Activated gamma-delta T cell treated with anti-CD3 and anti-CD28 coated beads, Interleukin-2, amount 50 U/mL, for 16 hours (primary cell): ENCODE measurements at places on chromosomes 5 and 9.

- DNase-seq, result peak; percentile 28
These were observed 19.0 kb upstream of the FER start for GRCh38 chr5:108728566-108729241.

- DNase-seq, result no peak
These were observed 66.6 kb downstream of the ABCA1 start for GRCh38 chr9:104861397-104861796.

DNA sequence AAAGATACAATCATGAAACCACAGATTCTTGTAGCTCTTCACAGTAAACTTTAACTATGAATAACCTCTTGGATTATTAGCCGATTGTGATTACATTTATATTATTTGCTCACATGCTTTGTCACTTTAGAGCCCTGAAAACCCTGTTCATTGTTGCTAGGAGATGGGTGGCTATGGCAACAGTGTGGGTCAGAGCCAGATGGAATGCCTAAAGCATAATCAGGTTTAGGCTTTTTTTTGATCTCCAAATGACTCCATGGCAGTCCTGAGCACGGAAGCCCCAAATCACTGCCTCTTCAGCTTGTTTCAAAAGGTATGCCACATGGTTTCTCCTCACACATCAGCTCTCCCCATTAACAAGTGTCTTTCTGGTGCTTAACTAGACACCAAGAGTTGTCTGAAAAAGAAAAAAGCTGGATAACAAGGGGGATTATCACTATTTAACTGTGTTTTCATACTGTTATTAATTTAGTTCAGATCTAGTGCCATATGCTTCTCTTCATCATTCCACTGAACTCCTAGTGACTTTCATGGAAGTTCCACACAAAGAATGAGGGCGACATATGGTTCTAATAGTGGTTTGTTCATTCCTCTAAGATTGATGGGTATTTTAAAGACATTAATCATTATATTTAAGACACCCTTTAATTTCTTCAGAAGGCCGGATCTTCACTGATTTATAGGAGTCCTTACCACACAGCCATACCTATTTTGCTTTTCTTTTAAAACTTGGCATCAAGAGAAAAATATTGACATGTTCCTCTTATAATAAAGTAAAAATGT lies 88.8 kb upstream of the PAM start:
- no peak for DNase-seq

GRCh38 chr5:92371171-92371888 lies 988.2 kb upstream of the ARRDC3 start:
- DNase-seq, result no peak

GRCh38 chr5:149766460-149767280 lies 36.6 kb downstream of the PPARGC1B start:
- no peak for DNase-seq

GRCh38 chr5:133709209-133709725 lies 96.9 kb upstream of the FSTL4 start:
- DNase-seq, result no peak

DNA sequence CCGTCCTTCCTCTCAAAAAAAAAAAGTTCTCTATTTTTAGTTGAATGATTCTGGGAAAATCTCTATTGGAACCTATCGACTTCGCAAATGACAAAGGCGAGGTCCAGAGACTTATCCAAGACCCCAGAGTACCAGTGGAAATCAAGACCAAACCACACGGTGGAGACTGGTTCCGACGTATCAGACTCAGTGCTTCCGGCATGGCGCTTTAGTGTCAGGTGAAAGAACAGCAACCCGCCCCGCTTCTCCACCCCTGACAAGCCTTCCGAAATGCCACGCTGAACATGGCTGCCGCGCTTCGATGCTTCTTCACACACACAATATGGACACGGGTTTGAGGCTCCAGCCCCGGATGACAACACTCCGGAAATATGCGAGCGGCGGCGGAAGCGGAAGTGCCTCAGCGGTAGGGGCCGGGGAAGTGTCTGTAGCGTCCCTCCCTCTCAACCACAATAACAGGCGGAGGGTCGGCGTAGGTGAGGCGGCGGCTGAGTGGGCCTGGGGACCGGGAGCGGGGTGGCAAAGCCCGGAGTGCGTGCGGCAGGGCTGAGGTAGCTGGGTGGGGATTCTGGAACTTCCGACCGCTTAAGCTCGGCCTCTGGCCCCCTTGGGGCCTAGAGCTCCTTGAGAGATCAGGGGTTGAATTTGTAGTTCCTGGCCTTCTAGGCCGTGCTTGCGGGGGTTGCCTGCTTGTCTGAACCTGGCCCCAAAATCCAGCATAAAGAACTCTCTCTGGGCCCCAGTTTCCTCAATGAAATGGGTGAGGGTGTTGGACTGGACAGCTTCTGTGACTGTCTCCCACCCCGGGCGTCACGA lies at the start of gene FBXO38:
FBXO38 (plus strand) TSS at position 395 of the 816 bp plus-strand sequence. CDS start 10,819 bp downstream, outside the sequence.
- peak; percentile 96 for DNase-seq

DNA sequence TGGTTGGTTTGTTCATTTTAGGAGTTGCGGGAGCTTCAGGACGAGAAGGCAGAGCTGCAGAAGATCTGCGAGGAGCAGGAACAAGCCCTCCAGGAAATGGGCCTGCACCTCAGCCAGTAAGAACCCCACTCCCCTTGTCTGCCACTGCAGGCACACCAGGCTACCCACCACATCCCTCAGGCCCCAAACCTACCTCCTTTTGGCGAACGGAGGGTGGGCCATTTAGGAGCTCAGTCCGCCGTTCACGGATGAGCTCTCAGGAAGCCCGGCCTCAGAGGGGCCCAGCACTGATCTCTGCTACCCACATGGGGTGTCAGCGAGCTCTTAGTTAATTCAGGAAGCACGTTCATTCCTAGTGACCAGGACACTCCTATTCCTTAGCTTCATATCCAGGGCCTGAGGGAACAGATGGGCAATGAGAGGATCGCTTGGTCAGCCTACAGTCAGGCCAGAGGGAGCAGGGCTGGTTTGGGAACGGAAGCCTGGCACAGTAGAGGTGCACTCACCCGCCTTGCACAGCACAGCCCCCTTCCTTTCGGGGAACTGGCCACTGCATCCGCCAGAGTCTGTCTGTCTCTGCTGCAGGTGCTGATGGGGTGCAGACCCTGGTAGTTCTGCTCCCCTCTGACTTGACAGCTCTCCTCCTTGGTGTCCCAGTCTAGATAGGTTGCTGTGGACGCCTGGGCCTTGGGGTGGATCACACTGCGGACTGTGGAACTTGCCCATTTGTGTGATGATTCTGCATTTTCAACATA lies 21.4 kb downstream of the HNRNPH1 start:
- DNase-seq, result no peak

- DNase-seq, result no peak
These were observed 29.9 kb upstream of the HMHB1 start for GRCh38 chr5:143781993-143782520.

DNA sequence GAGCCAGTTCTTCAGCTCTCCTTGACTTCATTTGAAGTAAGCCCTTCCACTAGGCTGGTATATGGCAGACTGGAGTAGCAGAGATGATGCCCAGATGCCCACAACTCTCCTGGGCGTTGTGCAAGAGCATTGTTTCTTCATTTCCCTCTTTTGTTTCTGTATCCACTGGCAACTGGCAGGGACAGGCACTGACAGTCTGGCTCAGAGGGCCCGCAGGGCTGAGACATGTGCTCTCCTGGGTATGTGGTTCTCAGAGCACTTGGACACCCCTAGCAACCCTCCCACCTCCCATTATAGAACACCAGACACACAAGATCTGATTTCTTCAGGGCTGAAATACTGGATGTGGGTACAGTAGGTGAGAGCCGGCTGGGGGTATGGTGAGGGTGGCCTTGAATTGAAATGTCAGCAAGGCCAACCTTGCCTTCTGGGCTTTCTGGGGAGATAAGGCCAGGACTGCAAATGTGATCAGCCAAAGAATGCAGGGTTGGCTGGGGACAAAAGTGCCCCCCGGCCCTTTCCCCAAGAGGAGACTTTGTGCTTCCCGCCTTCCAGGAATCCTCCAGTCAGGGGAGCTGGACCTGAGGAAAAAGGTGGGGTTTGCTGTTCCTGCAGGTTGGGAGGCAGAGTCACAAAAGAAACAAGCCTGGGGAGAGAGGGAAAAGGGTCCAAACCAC lies 28.6 kb upstream of the CTNNA1 start:
- DNase-seq, result no peak

DNA sequence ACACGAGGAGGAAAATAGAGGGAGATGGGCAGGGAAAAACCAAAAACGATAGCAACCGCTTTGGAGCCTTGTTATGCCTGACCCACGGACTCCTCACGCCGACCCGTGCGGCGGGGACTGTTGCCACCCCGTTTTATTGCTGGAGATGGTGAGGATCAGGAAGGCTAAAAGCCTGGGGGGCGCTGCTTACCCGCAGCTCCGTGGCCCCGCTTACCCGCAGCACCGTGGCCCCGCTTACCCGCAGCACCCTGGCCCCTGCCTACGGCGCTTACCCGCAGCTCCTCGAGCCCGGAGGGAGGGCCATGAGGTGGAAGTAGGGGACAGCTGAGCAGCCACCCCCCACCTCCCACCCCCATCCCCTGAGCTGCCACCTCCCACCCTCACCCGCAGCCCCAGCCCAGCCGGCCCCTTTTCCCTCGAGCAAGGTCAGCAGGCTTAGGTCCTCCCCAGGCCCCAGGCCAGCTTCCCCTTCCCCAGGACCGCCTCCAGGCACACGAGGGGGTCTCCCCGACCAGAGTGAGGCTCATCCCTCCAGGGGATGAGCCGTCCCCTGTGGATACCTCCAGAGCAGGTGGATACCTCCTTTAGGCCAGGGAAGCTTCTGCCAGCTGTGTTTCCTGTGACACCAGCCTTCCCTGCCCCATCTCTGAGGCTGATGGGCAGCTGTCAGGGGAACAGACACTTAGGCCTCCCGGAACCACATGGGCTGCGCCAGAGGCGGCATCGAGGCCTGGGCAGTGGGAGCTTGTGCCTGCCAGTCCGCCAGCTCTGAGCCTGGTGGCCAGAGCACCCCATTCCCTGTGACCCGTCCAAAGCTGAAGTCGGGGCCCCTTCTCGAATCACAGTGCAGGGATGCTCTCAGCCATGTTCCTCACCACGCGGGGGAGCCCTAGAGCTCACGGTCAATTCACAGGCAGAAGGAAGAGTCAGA lies 92.3 kb downstream of the LMX1B start:
- peak; percentile 56 for DNase-seq

DNA sequence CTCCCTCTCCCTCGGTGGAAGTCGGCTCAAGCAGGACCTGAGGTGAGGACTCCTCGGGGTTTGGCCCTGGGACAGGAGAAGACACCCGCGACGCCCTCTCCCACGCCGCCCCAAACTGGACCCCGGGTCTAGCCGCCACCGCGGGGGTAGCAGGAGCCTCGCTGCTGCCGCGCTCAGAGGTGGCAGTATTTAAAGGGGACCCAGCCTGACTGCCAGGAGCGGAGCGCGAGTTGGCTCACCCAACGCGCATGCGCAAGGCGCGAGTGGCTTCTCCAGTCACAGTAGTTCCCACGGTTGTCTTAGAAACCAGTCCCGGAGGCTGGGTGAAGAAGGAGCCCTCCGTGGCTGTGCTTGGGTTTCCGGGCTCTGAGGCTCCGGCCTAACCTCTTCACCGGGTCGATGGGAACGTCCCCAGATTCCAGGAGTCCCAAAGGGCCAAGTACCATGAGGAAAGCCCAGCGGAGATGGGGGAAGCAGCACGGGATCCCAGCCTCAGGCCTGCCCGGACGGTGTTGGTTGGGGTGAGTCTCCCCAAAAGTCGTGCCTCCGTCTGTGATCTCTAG lies 477.8 kb downstream of the SPATA31A7 start:
- DNase-seq, result no peak

DNA sequence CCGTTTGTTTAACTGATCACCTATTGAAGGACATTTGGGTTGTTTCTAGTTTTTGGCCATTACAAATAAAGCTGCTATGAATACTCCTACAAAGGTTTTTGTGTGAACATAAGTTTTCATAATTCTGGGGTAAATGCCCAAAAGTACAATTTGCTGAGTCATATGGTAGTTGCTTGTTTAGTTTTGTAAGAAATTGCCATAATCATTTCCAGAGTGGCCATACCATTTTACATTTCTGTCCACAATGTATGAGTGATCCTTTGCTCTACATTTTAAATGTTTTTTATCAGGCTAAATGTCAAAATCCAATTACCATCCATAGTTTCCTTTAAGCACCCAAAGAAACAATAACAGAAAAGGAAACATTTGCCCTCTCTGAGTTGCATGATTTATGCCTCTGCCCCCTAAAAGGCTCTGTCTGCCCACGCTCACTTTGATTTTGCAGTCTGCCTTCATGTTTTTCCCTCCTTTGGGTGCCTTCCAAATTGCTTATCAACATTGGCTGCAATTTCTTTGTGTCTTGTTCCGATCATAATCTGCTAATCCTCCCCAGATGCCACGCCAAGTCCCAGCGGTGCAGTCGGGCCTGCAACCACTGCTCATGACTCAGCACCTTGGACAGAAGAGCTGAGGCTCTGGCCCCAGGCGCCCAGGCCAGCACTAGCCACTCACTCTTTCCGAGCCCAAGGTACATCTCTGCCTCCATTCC lies 339.2 kb downstream of the PIK3R1 start:
- no peak for DNase-seq

- DNase-seq, result no peak
These were observed 294.9 kb upstream of the ADAMTS16 start for GRCh38 chr5:4845221-4845620.

DNA sequence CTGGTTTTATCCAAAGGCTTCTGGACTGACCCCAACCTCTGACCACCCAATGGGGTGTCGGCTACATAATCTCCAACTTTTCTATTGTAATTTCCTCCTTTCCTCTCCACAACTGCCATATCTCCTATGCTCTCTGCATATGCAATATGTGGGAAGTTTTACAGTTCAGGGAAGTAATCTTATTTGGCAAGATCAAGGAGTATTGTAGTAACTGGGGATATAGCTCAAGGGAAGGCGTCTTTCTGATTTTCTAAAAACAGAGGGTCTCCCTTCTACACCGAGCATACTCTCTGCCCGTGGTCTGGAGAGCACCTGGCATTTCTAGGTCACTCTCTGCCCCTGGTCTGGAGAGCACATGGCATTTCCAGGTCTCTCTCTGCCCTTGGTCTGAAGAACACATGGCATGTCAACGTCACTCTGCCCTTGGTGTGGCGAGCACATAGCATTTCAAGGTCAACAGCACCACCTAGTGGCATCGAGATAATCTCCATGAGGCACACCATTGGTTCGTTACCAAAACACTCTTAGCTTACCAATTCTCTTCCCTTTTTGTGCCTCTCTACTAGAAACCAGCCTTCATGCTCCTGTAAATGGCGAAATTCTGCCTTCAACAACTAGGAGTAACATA lies 616.4 kb upstream of the NUDT12 start:
- DNase-seq, result no peak

GRCh38 chr5:14143841-14144585 lies 871 bp downstream of the TRIO start:
- DNase-seq, result peak; percentile 14

- DNase-seq, result no peak
These were observed 254.8 kb upstream of the IRX4 start for GRCh38 chr5:2137444-2138050.

DNA sequence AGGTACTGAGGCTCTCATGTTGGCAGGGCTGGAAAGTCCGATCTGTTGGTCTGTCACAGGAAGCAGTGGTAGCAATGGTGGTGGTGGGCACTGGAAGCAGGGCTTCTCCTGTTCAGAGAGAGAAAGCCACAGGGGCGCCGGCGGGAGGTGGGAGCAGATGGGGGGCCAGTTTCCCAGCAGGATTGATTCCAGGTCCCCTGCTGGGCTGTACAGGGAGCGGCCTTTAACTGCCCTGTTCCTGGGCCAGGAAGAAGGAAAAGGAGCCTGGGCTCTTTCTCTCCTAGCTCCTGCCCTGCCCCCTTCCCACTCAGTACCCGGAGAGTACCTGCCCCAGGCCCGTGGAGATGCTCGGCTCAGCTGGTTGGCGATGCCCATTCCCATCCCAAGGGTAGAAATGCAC lies 2.6 kb upstream of the DAB2IP start:
- DNase-seq, result no peak

GRCh38 chr5:98774192-98775033 lies 950 bp downstream of the RGMB start:
- DNase-seq, result peak; percentile 27
